ENCODE measurements at places on chromosomes 3 and 15.

DNA sequence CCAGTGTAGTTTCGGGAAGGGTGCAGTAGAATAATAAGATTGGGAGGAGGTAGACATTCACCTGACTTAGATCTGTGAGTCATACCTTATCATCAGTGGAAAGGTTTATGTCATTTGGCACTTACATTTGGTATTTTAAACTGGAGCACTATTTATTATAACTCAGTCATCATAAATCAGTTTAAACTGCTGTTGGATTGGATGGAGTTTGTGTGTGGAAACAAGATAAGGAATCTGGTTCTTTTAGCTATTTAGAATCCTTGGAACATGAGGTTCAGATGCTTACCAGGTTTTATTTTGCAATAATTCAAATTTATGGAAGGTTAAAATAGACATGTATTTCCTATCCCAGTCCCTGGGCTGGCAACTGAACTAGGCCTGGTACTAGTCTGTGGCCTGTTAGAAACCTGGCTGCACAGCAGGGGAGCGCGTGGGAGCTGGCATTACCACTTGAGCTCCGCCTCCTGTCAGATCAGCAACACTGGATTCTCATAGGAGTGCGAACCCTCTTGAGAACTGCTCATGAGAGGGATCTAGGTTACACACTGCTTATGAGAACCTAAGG is 34.5 kb downstream of the ZFAND6 start:
- peak; percentile 49 for DNase-seq

- no peak for DNase-seq
These were observed 132.2 kb downstream of the FNDC3B start for GRCh38 chr3:172171396-172172075.

DNA sequence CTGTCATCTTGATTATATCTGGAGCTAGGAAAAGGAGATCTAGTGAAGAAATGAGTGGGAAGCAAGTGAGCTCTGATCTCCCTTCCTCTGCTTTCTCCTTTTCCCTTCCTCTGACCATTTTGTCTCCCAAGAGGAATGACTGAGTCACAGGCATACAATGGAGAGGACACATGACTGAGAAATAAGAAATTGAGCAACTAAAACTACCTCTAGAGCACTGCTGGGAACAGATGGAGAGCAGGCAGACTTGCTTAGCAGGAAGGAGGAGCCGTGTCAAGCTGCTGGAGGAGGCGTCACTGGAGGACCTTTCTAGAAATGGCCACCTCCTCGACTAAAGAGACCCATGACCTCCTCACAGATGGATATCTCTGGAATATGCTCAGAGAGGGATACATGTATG is 66.9 kb upstream of the MYO5C start:
- no peak for DNase-seq

- no peak for DNase-seq
These were observed 5.4 kb downstream of the ZBTB47 start for GRCh38 chr3:42658771-42659390.

DNA sequence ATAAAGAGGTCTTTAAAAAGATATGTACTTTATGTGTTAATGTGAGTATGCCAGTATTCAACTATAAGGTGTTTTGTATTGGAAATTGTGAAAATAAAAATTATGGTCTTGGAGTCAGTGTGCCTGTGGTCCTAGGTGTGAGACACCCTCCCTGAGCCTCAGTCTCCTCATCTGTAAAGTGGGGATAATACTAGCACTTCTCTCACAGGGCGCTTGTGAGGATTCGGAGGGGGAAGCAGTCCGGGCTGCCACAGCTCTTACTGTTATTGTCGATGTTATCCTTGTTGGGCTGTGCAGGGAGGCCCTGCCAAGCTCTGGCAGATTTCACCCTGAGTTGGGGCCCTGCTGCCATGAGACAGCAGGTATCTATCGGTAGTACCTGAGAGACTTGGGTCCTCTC is 26.7 kb upstream of the FBLN2 start:
- no peak for DNase-seq

GRCh38 chr15:50744601-50745000 is 20.9 kb downstream of the SPPL2A start:
- DNase-seq, result no peak

- DNase-seq, result no peak
These were observed 116.6 kb upstream of the LRTM1 start for GRCh38 chr3:55044486-55044885.
